ENCODE measurements at places on chromosomes 1 and 21. TPM values are rescaled to one million over a fixed set of nuclear protein-coding genes. Genes with fewer than 3 reads are reported as not detected.
A peak's percentile ranks its signal among the peaks of the same experiment; 100 is the strongest.

The LCE1F gene
- total RNA-seq, result not detected

The SPRR2F gene
- not detected for total RNA-seq

DNA sequence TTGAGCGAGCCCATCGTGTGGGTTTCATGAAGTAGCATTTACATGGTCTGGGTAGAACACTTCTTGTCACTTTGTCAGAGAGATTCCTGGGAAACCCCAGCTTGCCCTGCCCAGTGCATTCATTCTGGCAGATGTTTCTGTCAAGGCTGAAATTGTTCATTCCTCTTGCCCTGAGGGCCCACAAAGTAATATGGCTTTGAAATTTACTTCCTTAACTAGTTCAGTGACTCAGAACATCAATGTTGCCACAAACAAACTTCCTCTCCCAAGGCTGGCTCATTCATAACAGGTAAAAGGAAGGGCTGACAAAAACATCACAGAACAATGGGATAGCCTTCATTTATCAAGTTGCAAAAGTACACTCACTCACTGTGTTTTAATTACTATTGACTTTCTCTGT lies 5.0 kb upstream of the KIAA0040 start:
- no peaks in the 10 kb centered on the region for H3K36me3 ChIP-seq
- peak; percentile 97 for DNase-seq
- peaks cover 31% of the 10 kb centered on the region for H3K4me1 ChIP-seq
- H3K27me3 ChIP-seq, result no peaks in the 10 kb centered on the region
- peak overlapping the region; percentile 57 for H3K27ac ChIP-seq

GRCh38 chr21:22174746-22175145 lies 1176.5 kb downstream of the NCAM2 start:
- no peak overlapping the region for H3K4me3 ChIP-seq
- H3K27ac ChIP-seq, result no peak overlapping the region
- no peaks in the 10 kb centered on the region for H3K27me3 ChIP-seq

GRCh38 chr21:41548781-41549180 lies 40.8 kb upstream of the TMPRSS2 start:
- no peak for DNase-seq
- H3K4me3 ChIP-seq, result no peak overlapping the region
- H3K27ac ChIP-seq, result no peak overlapping the region
- H3K27me3 ChIP-seq, result peaks cover 35% of the 10 kb centered on the region
- peaks cover 9% of the 10 kb centered on the region for H3K4me1 ChIP-seq
- H3K36me3 ChIP-seq, result no peaks in the 10 kb centered on the region

DNA sequence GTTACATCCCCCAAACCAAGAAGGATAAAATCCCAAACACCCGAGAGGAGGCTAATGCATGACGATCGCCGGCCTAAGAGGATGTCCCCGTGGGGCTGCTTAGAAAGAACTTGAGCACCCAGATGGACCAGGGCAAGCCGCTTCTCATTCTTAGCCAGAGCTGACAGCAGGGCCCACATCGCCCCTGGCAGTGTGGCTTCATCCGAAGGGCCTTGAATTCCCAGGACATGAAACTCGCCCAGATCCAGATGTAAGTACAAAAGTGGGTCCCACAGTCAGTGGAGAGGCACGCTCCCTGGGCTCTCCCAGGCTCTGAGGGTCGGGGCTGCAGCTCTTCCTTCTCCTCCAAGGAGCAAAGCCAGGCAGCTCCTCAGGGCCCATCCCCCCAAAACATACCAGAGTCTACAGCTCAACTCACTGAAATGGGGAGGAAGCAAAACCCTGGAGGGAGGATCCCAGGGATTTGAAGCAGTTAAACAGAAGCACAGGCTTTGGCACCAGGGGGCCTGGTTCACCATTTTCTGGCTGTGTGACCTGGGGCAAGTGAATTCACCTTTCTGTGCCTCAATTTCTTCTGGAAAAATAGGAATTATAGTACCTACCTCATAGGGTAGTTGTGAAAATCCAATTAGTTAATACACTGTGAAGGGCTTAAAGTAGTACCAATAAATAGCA lies 85.6 kb downstream of the MAN1C1 start:
- H3K4me1 ChIP-seq, result no peaks in the 10 kb centered on the region
- H3K27ac ChIP-seq, result no peak overlapping the region
- no peak for DNase-seq
- H3K27me3 ChIP-seq, result peaks cover 20% of the 10 kb centered on the region

DNA sequence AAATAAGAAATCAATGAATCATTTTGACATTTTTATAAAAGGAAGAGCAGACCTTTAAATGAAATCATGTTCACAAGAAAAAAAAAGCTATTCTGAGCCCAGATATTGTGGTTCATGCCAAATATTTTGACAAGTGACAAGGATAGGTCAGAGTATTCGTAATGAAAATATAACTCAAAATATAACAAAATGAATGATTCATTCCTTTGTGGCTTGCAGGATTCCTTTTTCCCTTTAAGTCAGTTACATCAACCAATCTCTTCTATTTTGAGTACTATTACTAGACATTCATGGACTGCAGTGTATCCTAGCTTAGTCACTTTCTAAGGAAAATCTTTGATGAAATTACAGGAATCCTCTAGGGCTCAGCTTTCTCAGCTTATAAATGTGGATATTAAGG lies 188.7 kb downstream of the COL11A1 start:
- H3K27me3 ChIP-seq, result no peaks in the 10 kb centered on the region
- H3K36me3 ChIP-seq, result no peaks in the 10 kb centered on the region
- no peak overlapping the region for H3K4me3 ChIP-seq
- DNase-seq, result peak; percentile 5
- no peak overlapping the region for H3K27ac ChIP-seq

DNA sequence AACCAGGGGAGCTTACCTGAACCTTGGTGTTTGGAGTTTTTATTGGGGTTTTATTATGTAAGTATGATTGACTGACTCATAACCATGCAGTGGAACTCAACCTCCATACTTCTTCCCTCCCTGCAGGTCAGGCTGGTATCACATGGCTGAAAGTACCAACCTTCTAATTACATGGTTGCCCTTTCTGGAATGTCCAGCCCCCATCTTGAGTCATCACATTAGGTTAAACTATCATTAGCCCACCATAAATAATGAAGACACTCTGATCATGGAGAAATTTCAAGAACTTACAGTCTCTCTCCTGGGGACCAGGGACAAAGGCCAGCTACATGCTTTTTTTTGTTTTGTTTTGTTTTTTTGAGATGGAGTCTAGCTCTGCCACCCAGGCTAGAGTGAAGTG lies 19.2 kb upstream of the DPH5 start:
- no peaks in the 10 kb centered on the region for H3K4me1 ChIP-seq
- no peaks in the 10 kb centered on the region for H3K27me3 ChIP-seq
- no peak overlapping the region for H3K4me3 ChIP-seq
- peaks cover 15% of the 10 kb centered on the region for H3K36me3 ChIP-seq
- H3K27ac ChIP-seq, result no peak overlapping the region
